Karpas-422 (cell line): ENCODE measurements at places on chromosomes 13 and 19.

GRCh38 chr19:54389553-54389952 lies 24.8 kb upstream of the LAIR1 start:
- peaks cover 11% of the 10 kb centered on the region for H3K4me1 ChIP-seq
- H3K36me3 ChIP-seq, result no peaks in the 10 kb centered on the region
- no peaks in the 10 kb centered on the region for H3K27me3 ChIP-seq
- H3K27ac ChIP-seq, result no peak overlapping the region

DNA sequence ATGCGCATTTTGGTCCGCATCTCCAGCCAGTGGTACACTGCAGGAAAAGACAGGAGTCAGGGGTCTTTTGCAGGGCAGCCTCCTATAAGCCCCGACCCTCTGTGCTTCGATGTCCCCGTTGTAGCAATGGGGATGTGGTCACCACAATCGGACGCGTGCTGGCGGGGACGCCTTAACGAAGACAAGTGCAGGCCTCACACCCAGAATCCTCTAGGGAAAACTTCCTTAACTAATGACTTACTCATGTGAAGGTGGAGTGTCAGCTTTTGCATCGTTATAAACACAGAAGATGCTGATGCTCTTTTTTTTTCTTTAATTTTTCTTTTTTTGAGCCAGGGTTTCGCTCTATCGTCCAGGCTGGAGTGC lies 22.1 kb downstream of the VASP start:
- no peaks in the 10 kb centered on the region for H3K27me3 ChIP-seq
- H3K4me3 ChIP-seq, result no peak overlapping the region
- H3K4me1 ChIP-seq, result no peaks in the 10 kb centered on the region
- H3K27ac ChIP-seq, result no peak overlapping the region
- no peak for DNase-seq
- H3K36me3 ChIP-seq, result peaks cover 30% of the 10 kb centered on the region

- no peak for DNase-seq
- H3K36me3 ChIP-seq, result no peaks in the 10 kb centered on the region
- no peaks in the 10 kb centered on the region for H3K27me3 ChIP-seq
- no peak overlapping the region for H3K27ac ChIP-seq
- H3K4me3 ChIP-seq, result no peak overlapping the region
- no peaks in the 10 kb centered on the region for H3K4me1 ChIP-seq
Measured at GRCh38 chr19:42068756-42069571, 1.0 kb downstream of the GRIK5 start.

DNA sequence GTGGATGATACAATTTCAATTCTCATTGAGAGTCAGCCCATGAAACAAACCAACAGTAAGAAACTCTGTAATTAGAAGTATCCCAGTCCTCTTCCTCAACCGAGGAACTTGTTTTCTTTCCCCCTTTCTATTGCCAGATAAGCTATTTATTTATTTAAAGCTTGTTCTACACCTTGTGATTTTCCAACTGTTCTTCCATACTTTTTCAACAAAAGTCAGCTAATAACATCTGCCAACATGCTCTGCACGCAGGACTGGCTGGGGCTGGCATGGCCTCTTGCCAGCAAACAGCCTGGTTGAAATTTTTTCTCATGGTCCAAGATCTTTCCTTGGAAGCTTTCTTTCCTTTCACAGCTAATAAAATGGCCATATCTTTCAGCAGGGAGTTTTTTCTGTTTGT lies 2.9 kb upstream of the IRS2 start:
- no peak for DNase-seq
- no peaks in the 10 kb centered on the region for H3K27me3 ChIP-seq
- H3K36me3 ChIP-seq, result no peaks in the 10 kb centered on the region
- no peak overlapping the region for H3K4me3 ChIP-seq
- H3K27ac ChIP-seq, result no peak overlapping the region
- no peaks in the 10 kb centered on the region for H3K4me1 ChIP-seq

- H3K36me3 ChIP-seq, result no peaks in the 10 kb centered on the region
- H3K27me3 ChIP-seq, result no peaks in the 10 kb centered on the region
- DNase-seq, result no peak
Measured at GRCh38 chr13:98143601-98144026, 720 bp downstream of the FARP1 start.

- H3K36me3 ChIP-seq, result no peaks in the 10 kb centered on the region
- no peak overlapping the region for H3K27ac ChIP-seq
- peak; percentile 88 for DNase-seq
- H3K27me3 ChIP-seq, result no peaks in the 10 kb centered on the region
Measured at GRCh38 chr19:42433503-42434260, 6.5 kb upstream of the LIPE start.

DNA sequence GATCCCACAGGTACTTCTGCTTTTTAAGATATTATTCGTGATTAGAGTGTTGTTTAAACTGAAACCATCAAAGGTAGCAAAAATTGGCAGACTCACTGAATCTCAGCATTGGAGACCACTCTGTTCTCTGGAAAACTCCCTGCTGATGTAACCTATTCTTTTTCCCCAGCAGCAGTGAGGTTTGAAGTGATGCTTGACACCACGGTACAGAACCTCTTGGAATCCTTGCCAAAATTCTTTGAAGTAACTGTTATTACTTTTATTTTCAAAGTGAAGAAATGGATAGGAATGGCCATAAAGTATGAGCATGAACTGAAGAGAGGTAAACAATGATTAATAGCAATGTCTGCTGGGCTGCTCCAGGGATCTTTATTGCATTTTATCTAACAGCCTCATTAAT lies 66.4 kb upstream of the KL start:
- no peak overlapping the region for H3K27ac ChIP-seq
- H3K36me3 ChIP-seq, result no peaks in the 10 kb centered on the region
- no peak for DNase-seq
- no peaks in the 10 kb centered on the region for H3K27me3 ChIP-seq
- H3K4me3 ChIP-seq, result no peak overlapping the region
- H3K4me1 ChIP-seq, result no peaks in the 10 kb centered on the region

- peaks cover 19% of the 10 kb centered on the region for H3K4me1 ChIP-seq
- H3K4me3 ChIP-seq, result no peak overlapping the region
- DNase-seq, result no peak
- no peak overlapping the region for H3K27ac ChIP-seq
- H3K27me3 ChIP-seq, result no peaks in the 10 kb centered on the region
Measured at GRCh38 chr13:77507931-77508776, 27.4 kb upstream of the SCEL start.

DNA sequence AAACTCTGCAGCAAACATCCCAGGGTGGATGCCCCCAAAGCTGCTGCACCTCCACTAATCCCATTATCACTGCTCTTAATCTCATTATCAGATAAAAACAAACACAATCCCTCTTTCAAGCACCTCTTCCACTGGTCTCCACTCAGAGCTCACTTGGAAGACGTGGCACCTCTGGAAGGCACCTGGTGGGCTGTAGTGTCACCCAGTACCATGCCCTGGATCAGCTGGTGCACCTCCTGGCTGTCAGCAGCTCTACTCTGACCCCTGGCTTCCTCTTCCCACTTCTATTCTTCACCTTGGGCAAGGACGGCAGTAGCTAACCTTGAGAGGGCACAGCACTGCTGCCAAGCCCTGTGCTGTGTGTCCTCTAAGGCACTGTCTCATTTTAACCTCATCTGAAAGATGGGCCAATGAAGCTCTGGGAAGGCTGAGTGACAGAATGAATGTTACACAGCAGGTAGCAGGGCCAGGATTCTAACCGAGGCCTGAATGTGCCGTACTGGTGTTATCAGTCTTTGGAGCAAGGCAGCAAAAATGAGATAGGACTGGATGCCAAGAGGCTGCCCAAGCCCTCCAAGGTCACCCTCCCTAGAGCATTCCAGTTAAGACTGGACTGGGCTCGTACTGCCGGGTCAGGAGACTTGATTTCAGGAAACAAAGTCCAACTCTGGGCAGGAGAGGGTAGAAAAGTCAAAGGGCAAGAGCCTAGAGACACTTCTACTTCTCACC lies 7.4 kb downstream of the BRD4 start:
- no peaks in the 10 kb centered on the region for H3K27me3 ChIP-seq
- no peak overlapping the region for H3K4me3 ChIP-seq
- H3K27ac ChIP-seq, result no peak overlapping the region
- no peaks in the 10 kb centered on the region for H3K36me3 ChIP-seq

GRCh38 chr13:112956571-112957294 lies 12.3 kb upstream of the MCF2L start:
- H3K27ac ChIP-seq, result no peak overlapping the region
- H3K36me3 ChIP-seq, result no peaks in the 10 kb centered on the region
- H3K4me3 ChIP-seq, result no peak overlapping the region
- no peaks in the 10 kb centered on the region for H3K4me1 ChIP-seq

DNA sequence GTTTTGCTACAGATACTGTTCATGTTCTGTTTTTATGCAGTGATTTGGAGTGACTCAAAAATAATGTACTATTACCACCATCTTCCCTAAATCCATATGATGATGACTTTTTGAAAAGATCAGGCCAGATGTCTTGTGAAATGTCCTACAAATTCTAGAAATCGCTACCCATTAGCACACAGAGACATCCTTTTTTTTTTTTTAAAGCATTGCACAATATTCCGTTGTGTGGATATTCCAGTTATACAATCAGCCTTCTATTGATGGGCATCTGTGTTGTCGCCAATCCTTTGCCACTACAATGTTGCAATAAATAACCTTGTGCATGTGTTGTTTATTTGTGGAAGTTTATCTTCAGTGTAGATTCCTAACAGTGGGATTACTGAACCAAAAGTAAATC lies 24.5 kb downstream of the ZDHHC20 start:
- H3K4me3 ChIP-seq, result no peak overlapping the region
- H3K36me3 ChIP-seq, result peaks cover 6% of the 10 kb centered on the region
- no peaks in the 10 kb centered on the region for H3K27me3 ChIP-seq
- peaks cover 21% of the 10 kb centered on the region for H3K4me1 ChIP-seq
- no peak for DNase-seq
- H3K27ac ChIP-seq, result no peak overlapping the region

DNA sequence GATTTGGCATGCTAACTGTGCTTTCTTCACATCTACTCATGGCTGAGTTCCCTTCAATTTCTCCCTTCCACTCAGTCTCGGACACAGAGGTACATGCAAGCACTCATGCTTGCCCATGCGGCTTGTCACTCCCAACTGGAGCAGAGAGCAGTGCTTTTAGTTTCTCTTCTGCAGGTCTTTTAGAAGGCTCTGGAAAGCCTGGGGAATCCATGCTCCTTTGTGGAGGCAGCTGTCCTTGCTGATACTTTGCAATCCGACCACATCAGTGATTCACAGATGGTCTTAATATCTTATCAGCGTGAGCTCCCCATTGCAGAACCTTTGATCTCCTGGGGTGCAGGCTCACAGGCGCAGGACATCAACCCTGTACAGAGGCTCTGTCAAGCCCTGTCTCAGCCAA lies 203.9 kb downstream of the COL4A1 start:
- no peak overlapping the region for H3K4me3 ChIP-seq
- no peak overlapping the region for H3K27ac ChIP-seq
- DNase-seq, result no peak
- no peaks in the 10 kb centered on the region for H3K36me3 ChIP-seq
- no peaks in the 10 kb centered on the region for H3K27me3 ChIP-seq

- no peaks in the 10 kb centered on the region for H3K27me3 ChIP-seq
- no peaks in the 10 kb centered on the region for H3K4me1 ChIP-seq
- H3K4me3 ChIP-seq, result no peak overlapping the region
Measured at GRCh38 chr13:36493046-36493445, 60.8 kb downstream of the CCNA1 start.

GRCh38 chr19:6728346-6728745 lies 7.9 kb upstream of the C3 start:
- peaks cover 8% of the 10 kb centered on the region for H3K4me1 ChIP-seq
- H3K27ac ChIP-seq, result no peak overlapping the region
- no peaks in the 10 kb centered on the region for H3K27me3 ChIP-seq
- DNase-seq, result no peak

GRCh38 chr19:7831452-7831851 lies 1.4 kb downstream of the EVI5L start:
- no peaks in the 10 kb centered on the region for H3K36me3 ChIP-seq
- no peaks in the 10 kb centered on the region for H3K27me3 ChIP-seq
- DNase-seq, result peak; percentile 53
- no peak overlapping the region for H3K4me3 ChIP-seq

- no peaks in the 10 kb centered on the region for H3K27me3 ChIP-seq
- peaks cover 99% of the 10 kb centered on the region for H3K4me1 ChIP-seq
- peak; percentile 97 for DNase-seq
- H3K4me3 ChIP-seq, result peak overlapping the region; percentile 74
- no peaks in the 10 kb centered on the region for H3K36me3 ChIP-seq
Measured at GRCh38 chr19:16586991-16587832, 15.0 kb upstream of the SLC35E1 start.

- H3K4me1 ChIP-seq, result peaks cover 75% of the 10 kb centered on the region
- DNase-seq, result peak; percentile 55
- H3K27ac ChIP-seq, result peak overlapping the region; percentile 31
- no peak overlapping the region for H3K4me3 ChIP-seq
- H3K36me3 ChIP-seq, result no peaks in the 10 kb centered on the region
Measured at GRCh38 chr13:50422181-50423148, 407.2 kb downstream of the KCNRG start.

GRCh38 chr13:77456271-77456670 lies 79.2 kb upstream of the SCEL start:
- no peaks in the 10 kb centered on the region for H3K27me3 ChIP-seq
- peaks cover 4% of the 10 kb centered on the region; the same call in 1 of the 2 replicates for H3K4me1 ChIP-seq
- H3K36me3 ChIP-seq, result no peaks in the 10 kb centered on the region
- DNase-seq, result no peak
- no peak overlapping the region for H3K27ac ChIP-seq

- H3K27me3 ChIP-seq, result no peaks in the 10 kb centered on the region
- no peaks in the 10 kb centered on the region for H3K36me3 ChIP-seq
- DNase-seq, result no peak
- H3K4me3 ChIP-seq, result no peak overlapping the region
- no peaks in the 10 kb centered on the region for H3K4me1 ChIP-seq
Measured at GRCh38 chr13:77832339-77833100, 86.1 kb downstream of the EDNRB start.

DNA sequence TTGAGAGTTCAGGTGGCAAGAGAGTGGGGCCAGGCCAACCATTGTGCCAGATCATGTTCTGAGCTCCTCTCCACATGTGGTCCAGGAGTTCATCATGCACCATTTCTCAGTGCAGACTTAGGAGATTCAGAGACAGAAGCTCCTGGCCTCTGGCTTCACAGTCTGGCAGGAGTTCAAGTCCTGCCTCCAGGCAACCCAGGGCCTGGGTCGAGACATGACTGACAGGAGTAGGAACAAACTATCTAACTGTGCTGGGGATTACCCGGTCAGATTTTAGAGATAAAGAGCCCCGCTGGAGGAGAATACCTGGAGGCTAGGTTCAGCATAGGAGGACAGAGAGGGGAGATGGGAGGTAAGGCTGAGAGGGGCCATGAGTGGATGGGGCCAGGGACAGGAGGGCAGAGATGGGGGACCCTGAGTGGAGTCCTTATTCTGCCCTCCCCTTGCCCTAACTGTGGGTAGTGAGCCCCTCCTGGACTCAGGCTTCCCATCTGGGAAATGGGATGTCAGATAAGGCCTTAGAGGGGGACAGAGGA lies 906 bp upstream of the CYP4F11 start:
- no peak for DNase-seq
- no peaks in the 10 kb centered on the region for H3K36me3 ChIP-seq
- H3K27ac ChIP-seq, result no peak overlapping the region
- H3K27me3 ChIP-seq, result no peaks in the 10 kb centered on the region

GRCh38 chr13:43785650-43786471 lies 911 bp downstream of the ENOX1 start:
- no peaks in the 10 kb centered on the region for H3K36me3 ChIP-seq
- H3K27ac ChIP-seq, result no peak overlapping the region
- no peak overlapping the region for H3K4me3 ChIP-seq
- no peak for DNase-seq
- H3K27me3 ChIP-seq, result no peaks in the 10 kb centered on the region
